H9 (cell line): ENCODE measurements at places on chromosomes 3 and 15. TPM values are rescaled to one million over a fixed set of nuclear protein-coding genes. Genes with fewer than 3 reads are reported as not detected.

The THRB gene
- total RNA-seq: 6.8 and 8.6 TPM in 2 replicates

The PTPRG gene
- total RNA-seq: 64.8 and 69.3 TPM in 2 replicates

The ARHGEF26 gene
- 12.4 and 13.7 TPM in 2 replicates for total RNA-seq

The PLSCR5 gene
- not detected in 2 replicates for total RNA-seq

The PPP1R14D gene
- not detected in 2 replicates for total RNA-seq

The ACVR2B gene
- total RNA-seq: 99.9 and 105 TPM in 2 replicates

The SLC2A2 gene
- total RNA-seq: not detected in 2 replicates

The SKOR1 gene
- total RNA-seq: 0.13 TPM in 2 replicates

The NOX5 gene
- 0.04 TPM in 1 of 2 replicates, not detected in the other for total RNA-seq

The HESX1 gene
- total RNA-seq: 28.1 and 28.4 TPM in 2 replicates

The USP13 gene
- 26.0 and 26.7 TPM in 2 replicates for total RNA-seq

The GOLGA8G gene
- not detected in 2 replicates for total RNA-seq

The RBM6 gene
- 81.4 and 90.7 TPM in 2 replicates for total RNA-seq

DNA sequence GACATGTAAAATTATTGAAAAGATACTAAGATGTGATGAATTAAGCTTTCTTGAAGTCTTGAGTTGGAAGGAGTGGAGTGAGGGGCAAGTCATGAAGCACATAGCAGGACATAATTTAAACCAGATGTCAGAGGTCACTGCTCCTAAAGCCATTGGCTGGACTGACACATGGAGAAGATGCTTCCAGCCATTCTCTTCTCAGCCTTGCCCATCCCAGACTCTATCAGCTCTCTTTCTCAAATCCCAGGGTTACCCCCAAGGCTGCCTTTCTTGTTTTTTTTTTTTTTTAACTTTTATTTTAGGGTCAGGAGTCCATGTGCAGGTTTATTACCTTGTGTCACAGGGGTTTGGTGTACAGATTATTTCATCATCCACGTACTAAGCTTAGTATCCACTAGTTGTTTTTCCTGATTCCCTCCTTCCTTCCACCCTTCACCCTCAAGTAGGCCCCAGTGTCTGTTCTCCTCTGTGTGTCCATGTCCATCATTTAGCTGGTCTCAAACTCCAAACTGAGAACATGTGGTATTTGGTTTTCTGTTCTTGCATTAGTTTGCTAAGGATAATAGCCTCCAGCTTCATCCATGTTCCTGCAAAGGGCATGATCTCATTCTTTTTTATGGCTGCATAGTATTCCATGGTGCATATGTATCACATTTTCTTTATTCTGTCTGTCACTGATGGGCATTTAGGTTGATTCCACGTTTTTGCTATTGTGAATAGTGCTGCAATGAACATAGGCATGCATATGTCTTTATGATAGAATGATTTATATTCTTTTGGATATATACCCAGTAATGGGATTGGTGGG lies 18.9 kb downstream of the XIRP1 start:
- H3K27ac ChIP-seq: no peak overlapping the region
- no peak for DNase-seq
- no peaks in the 10 kb centered on the region for H3K36me3 ChIP-seq
- H3K4me3 ChIP-seq: no peak overlapping the region
- H3K27me3 ChIP-seq: no peaks in the 10 kb centered on the region; the same call in 1 of the 2 replicates

DNA sequence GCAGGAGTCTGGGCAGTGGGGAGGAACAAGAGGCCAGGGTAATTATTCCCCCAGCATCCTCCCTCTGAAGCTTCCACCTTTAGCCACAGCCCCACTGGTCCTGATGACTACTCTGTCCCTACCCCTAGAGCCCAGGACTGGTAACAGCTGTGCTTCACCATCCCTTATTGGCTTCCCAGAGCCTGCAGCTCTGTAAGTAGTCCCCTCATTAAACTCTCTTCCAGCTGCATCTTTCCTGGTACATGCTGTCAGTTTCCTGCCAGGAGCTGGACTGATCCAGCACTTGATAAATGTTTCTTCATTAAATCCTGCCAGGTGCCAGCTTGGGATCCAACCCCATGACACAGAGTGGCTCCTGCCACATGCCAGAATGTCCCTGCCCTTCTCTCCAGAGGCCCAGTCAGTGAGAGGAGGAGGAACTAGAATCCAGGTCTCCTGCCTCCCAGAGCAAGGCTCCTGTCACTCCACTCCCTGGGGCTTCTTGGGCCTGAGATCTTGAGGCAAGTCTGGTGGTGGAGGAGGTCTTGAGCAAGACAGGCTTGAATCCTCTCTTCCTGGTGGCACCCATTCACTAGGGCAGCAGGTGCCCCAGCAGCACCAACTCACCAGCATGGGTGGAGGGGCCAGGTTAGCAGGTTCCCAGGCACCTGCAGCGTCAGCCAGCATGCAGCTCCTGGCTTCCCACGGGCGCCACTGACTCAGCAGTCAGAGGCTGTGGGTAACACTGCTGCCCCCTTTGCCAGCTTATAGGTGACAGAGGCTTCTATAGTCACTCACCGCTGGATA lies 27.6 kb downstream of the FBXW12 start:
- no peak overlapping the region for H3K27ac ChIP-seq
- peak; percentile 41 for DNase-seq
- 0 out of 2 replicates have a peak, but pooled peaks cover 2% of the 10 kb centered on the region for H3K4me1 ChIP-seq

DNA sequence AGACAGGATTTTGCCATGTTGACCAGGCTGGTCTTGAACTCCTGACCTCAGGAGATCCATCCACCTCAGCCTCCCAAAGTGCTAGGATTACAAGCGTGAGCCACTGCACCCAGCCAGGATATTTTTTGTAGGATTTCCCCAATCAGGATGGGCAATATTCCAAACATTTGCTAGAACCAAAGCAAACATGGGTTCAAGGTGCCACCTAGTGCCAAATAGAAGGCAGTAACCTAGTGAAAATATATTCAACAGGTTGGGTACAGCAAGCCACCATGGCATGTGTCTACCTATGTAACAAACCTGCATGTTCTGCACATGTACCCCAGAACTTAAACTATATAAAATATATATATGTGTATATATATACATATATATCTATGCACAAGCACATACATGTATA lies 185.9 kb upstream of the CADM2 start:
- H3K27me3 ChIP-seq: no peaks in the 10 kb centered on the region
- no peak for DNase-seq
- H3K4me1 ChIP-seq: no peaks in the 10 kb centered on the region
- peaks cover 24% of the 10 kb centered on the region for H3K36me3 ChIP-seq
- H3K4me3 ChIP-seq: no peak overlapping the region

GRCh38 chr15:38533416-38533915 lies 31.1 kb downstream of the RASGRP1 start:
- H3K27ac ChIP-seq: no peak overlapping the region
- H3K4me1 ChIP-seq: no peaks in the 10 kb centered on the region
- H3K27me3 ChIP-seq: no peaks in the 10 kb centered on the region

DNA sequence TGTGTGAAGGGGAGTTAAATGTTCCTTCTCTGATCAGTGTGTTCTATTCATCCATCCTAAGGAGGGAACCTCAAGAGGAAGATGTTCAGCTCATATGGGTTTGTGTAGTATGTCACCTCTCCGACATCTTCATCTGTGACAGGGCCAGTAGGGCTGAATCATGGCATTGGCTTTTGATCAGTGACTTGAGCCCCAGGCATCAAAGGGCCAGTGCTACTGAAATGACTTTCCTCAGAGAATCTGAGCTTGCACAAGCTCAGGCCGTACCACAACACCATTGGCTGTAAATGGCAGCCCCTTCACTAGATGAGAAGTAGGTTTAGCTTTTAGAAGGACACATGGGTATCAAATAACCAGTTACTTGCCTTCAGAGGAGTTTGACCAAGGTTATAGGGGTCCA lies 183.2 kb upstream of the NR2E3 start:
- no peaks in the 10 kb centered on the region; the same call in 2 of the 3 replicates for H3K36me3 ChIP-seq
- DNase-seq: no peak
- H3K4me1 ChIP-seq: peaks cover 6% of the 10 kb centered on the region; the same call in 1 of the 2 replicates
- H3K27me3 ChIP-seq: no peaks in the 10 kb centered on the region
- H3K27ac ChIP-seq: no peak overlapping the region
- H3K4me3 ChIP-seq: no peak overlapping the region

DNA sequence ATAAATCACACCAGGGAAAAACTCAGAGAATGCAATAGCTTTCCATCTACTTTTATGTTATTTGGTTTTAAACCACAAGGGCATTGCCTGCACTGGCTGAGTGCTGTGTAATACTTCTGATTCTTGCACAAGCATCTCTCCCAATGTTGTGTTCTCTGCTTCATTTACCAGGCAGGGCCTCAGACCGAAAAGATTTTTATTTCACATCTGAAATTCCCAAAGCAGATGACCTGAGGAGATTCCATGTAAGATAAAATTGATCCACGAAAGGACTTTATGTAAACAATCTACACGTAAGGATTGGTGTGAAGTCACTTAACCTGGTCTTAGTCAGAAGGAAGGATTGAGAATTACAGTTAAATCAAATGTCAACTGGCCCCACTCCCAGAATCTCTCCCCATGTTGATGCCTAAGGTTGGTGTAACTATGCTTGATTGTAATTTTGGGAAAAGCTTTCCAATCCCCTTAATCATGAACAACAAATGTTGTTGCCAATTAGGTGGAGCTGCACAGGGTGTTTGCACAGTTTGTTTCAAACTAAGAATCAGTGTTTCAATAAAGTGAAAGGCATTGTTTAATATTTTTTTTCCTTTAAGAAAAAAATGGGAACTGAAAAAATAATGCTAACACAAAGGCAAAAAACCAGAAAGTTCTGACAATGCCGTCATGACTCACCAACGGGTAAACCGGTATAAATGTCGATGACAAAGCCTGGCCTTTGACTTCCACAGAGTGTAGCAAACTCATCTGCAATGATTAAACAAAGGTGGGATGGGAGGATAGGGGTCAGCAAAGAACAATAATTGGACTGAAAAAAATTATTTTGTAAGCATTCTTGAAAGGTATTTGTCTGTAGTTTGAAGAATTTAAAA lies 128.6 kb downstream of the DUT start:
- no peaks in the 10 kb centered on the region for H3K36me3 ChIP-seq
- no peak overlapping the region for H3K4me3 ChIP-seq

DNA sequence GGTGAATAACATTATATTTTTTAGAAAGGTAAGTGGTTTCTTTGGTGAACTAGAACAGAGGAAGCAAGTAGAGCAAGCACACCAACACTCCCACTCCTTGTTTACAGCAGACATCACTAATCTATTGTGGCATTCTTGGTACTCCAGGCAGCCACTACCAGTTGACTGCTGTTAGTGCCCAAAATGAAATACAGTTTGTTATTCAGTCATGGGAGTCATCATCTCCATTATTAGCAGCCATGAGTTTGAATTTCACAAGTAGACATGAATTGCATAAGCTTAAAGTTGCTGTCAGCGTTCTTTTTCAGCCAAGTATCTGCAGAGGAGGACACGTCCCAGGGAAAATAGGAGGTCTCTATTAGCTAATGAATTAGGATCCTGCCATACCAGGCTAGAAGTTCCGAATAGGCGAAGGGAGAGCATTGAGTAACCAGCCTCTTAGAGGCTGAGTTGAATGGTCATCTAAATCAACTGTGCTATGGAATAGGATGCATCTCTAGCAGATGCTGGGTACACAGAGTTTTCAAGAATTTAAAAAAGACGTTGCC lies 252.7 kb upstream of the ICE2 start:
- H3K4me3 ChIP-seq: no peak overlapping the region
- H3K4me1 ChIP-seq: no peaks in the 10 kb centered on the region

GRCh38 chr3:184737641-184738505 lies 26.0 kb upstream of the MAGEF1 start:
- H3K36me3 ChIP-seq: no peaks in the 10 kb centered on the region
- no peak for DNase-seq
- no peak overlapping the region for H3K4me3 ChIP-seq
- H3K27ac ChIP-seq: no peak overlapping the region
- H3K27me3 ChIP-seq: no peaks in the 10 kb centered on the region

DNA sequence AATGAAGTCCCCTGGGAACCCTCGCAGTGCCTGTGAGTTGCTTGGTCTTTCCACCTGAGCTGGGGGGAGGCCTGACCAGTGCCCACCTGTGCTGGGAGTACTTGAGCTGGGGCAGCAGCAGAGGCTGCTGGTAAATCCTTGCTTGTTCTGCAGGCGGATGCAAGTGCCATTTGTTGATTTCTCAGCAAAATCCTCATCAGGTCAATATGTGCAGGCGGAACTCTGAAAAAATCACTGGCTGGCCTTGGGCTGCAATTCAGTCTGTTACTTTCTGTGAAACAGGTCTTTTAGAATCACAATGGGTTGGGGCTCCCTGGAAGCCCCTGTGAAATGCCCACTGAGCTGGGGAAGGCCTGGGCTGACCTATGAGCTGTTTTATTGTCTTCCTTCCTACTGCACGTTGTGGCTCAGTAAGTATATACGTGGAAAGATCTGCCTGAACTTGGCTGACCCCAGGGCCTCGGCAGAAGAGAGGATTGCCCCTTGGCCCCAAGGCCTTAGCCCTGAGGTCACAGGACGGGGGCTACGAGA lies 182.0 kb upstream of the RGMA start:
- no peak overlapping the region for H3K27ac ChIP-seq
- DNase-seq: no peak
- H3K36me3 ChIP-seq: peaks cover 1% of the 10 kb centered on the region; the same call in 2 of the 3 replicates
- no peaks in the 10 kb centered on the region for H3K27me3 ChIP-seq

DNA sequence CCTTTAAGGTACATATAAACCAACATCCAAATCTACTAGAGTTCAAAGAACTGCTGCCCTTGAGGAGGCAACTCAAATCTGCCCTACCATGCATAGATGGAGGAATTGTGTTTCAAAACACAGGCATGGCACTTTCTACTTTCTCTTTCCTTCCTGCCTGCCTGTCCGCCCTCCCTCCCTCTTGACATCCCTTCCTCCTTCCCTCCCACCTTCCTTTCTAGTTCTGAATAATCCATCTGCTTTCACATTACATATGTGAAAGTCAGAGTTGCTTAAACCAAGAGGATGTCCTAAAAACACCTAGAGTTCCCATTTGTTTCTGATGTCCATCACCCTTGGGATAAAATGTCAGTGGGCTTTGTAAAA lies 537.6 kb downstream of the FOXP1 start:
- H3K4me1 ChIP-seq: peaks cover 26% of the 10 kb centered on the region
- H3K27me3 ChIP-seq: no peaks in the 10 kb centered on the region
- no peak overlapping the region for H3K27ac ChIP-seq
- H3K36me3 ChIP-seq: peaks cover 26% of the 10 kb centered on the region
- no peak for DNase-seq

DNA sequence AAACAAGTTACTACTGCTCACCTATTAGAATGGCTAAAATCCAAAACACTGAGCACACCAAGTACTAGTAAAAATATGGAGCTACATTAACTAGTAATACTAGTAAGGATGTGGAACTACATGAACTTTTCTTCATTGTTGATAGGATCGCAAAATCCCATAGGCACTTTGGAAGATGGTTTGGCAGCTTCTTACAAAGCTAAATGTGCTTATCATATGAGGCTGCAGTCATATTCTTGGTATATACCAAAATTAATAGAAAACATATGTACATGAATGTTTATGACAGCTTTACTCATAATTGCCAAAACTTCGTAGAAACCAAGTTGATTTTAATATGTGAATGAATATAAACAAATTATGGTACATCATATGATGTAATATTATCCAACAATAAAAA lies 366.8 kb upstream of the KCNMB2 start:
- no peaks in the 10 kb centered on the region for H3K27me3 ChIP-seq
- no peak for DNase-seq
- H3K36me3 ChIP-seq: no peaks in the 10 kb centered on the region
- no peak overlapping the region for H3K4me3 ChIP-seq
